ENCODE measurements at places on chromosomes 4 and X. TPM values are rescaled to one million over a fixed set of nuclear protein-coding genes. Genes with fewer than 3 reads are reported as not detected.

Gene ADH1B
- total RNA-seq: 223 TPM

DNA sequence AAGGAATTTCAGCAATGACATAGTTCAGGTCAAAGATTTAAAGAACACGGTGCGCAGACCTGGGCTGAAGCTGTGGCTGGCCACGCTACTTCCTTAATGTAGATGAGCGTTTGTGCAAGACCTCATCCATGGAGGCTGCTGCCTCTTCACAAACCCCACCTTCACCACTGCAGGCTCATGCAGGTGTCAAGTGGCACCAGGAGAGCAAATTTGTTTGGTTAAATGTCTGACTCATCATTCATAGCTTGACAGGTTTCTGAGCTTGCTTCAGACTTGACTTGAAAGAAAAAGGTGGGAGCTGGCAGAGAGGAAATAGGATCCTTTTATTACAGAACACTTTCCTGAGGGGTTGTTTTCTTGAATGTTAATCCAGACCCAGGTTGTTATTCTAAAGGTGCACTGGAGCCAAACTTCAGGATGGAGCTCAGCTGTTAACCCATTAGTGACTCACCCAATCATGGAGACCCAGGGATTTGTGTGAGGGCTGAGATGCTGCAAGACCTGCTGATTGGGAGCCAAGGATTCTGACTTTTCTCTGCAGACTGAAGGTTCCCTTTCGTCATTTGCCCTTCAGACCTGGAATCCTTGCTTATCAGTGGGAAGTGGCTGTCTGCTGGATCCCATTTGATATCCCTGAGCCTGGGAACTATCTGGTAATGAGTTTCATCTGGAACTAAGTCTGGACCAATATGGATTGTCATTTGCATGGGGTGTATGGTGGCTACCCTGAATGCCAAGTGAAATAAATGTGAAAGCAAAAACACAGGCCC, 315.3 kb downstream of the PTTG2 start:
- no peak overlapping the region for H3K27ac ChIP-seq
- DNase-seq: peak; percentile 86
- H3K4me1 ChIP-seq: no peaks in the 10 kb centered on the region
- no peaks in the 10 kb centered on the region for H3K36me3 ChIP-seq
- no peaks in the 10 kb centered on the region for H3K27me3 ChIP-seq

Gene NAT8L
- 2.7 TPM for total RNA-seq

Gene IBSP
- not detected for total RNA-seq

- H3K36me3 ChIP-seq: no peaks in the 10 kb centered on the region
- no peak for DNase-seq
- H3K4me1 ChIP-seq: no peaks in the 10 kb centered on the region
- no peak overlapping the region for H3K27ac ChIP-seq
These were observed 421 bp upstream of the PLAC1 start for GRCh38 chrX:134658760-134659023.

DNA sequence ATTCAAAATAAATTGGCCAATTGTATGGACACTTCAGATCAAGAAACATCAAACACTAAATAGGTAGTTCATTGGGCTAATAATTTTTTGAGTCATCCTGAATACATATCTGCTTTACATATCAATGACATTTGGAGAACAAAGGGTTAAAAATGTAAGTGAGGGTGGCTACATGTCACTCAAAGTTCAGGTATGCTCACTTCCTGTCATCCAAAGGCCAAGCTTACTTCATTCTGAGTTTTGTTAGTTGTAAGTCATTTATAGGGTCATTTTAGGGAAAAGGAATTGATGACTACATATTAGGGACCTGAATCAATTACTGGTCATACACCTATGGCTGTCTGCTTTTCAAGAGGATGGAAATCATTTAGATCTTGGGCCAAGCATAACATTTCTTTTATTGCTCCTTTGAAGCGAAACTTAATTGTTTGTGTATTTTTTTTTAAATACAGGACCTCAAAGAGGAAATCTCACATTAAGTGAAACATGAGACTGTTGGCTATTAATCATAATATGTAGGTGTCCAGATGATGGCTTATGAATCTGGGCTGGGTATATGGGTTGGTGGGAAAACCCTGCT, 119.2 kb upstream of the LEF1 start:
- no peak for DNase-seq
- H3K27me3 ChIP-seq: no peaks in the 10 kb centered on the region
- H3K4me3 ChIP-seq: no peak overlapping the region
- no peaks in the 10 kb centered on the region for H3K4me1 ChIP-seq

DNA sequence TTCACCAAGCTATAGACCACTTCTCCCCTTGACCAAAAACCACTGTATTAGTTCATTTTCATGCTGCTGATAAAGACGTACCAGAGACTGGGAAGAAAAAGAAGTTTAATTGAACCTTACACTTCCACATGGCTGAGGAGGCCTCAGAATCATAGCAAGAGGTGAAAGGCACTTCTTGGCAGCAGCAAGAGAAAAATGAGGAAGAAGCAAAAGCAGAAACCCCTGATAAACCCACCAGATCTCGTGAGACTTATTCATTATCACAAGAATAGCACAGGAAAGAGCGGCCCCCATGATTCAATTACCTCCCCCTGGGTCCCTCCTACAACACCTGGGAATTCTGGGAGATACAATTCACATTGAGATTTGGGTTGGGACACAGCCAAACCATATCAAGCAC, 97.8 kb downstream of the DOCK11 start:
- no peaks in the 10 kb centered on the region for H3K4me1 ChIP-seq
- DNase-seq: no peak
- H3K4me3 ChIP-seq: no peak overlapping the region
- no peak overlapping the region for H3K27ac ChIP-seq
- H3K27me3 ChIP-seq: no peaks in the 10 kb centered on the region
- H3K36me3 ChIP-seq: no peaks in the 10 kb centered on the region

DNA sequence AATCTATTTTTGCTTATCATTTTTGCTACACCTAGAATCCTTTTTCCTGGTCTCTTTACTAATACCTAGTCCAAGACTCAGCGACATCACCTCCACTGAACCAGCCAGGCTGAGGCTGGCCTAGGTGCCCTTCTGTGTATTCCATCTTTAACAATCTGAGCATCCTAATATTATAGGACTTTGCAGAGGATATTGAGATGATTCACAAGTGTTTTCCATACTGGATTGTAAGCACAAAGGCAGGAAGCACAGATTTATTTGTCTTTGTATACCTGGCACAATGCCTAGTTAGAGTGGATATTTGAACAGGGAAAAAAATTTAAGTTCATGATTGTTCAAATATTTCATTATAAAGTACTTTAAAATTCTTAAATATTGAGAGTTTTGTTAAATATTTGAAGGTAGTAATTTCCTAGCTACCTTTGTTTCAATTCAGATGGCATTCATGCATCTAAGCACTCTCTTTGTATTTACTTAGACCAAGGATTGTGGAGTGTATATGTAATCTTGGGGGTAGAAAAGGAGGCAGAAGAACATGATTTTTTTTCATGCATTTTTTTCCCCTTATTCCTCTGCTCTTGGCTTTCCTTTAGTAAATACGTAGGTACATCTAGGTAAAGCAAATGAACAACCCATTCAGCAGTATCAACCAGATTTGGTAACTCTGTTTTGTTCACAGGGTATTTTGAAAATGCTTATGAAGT, 18.4 kb downstream of the SMARCA5 start:
- no peak overlapping the region for H3K4me3 ChIP-seq
- peak; percentile 10 for DNase-seq
- peaks cover 68% of the 10 kb centered on the region for H3K36me3 ChIP-seq
- H3K4me1 ChIP-seq: no peaks in the 10 kb centered on the region
- H3K27ac ChIP-seq: no peak overlapping the region

GRCh38 chr4:113943863-113944262, 35.6 kb downstream of the ARSJ start:
- no peaks in the 10 kb centered on the region for H3K4me1 ChIP-seq
- no peaks in the 10 kb centered on the region for H3K27me3 ChIP-seq
- no peak overlapping the region for H3K4me3 ChIP-seq
- H3K27ac ChIP-seq: no peak overlapping the region

DNA sequence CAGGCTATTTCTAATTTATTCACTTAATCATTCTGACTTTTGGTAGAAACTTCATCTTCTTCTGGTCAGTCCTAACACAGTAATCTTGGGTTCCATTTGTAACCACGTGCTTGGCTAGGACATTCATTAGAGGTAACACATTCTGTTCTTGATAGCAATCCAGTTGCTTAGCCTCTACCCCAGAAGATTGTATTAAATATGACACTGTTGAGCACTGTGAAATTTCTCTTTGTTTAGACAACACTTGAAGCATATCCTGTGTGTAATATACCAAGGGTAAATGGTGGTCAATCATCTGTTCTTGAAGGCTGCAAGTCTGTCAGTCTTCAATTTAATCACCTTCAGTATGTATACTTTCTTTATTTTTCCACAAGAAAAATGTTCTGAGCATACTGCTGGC, 523.0 kb downstream of the ANKRD50 start:
- H3K36me3 ChIP-seq: no peaks in the 10 kb centered on the region
- no peak overlapping the region for H3K4me3 ChIP-seq
- H3K27ac ChIP-seq: no peak overlapping the region
- no peaks in the 10 kb centered on the region for H3K4me1 ChIP-seq
- no peak for DNase-seq

Gene MAGEH1
- total RNA-seq: 23.7 TPM

DNA sequence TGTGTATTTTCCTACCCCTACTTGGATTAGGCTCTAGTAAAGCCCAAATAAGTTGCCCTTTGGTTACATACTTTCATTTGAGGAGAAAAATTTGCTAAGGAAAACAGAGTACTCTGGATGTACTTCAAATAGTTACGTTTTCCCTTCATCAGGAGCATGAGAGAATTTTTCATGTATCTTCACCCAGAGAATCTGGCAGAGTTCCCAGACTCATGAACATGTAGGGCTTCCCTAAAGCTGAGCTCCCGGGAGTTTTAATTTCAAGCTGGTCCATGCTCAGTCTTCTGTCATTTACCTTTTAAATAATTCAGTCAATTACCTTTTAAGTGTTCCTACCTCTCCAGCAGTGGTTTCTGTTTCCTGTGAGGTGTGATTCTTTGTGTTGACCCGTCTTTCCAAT, 367.5 kb upstream of the GRID2 start:
- DNase-seq: peak; percentile 37
- no peaks in the 10 kb centered on the region for H3K27me3 ChIP-seq
- no peaks in the 10 kb centered on the region for H3K36me3 ChIP-seq
- no peaks in the 10 kb centered on the region for H3K4me1 ChIP-seq

DNA sequence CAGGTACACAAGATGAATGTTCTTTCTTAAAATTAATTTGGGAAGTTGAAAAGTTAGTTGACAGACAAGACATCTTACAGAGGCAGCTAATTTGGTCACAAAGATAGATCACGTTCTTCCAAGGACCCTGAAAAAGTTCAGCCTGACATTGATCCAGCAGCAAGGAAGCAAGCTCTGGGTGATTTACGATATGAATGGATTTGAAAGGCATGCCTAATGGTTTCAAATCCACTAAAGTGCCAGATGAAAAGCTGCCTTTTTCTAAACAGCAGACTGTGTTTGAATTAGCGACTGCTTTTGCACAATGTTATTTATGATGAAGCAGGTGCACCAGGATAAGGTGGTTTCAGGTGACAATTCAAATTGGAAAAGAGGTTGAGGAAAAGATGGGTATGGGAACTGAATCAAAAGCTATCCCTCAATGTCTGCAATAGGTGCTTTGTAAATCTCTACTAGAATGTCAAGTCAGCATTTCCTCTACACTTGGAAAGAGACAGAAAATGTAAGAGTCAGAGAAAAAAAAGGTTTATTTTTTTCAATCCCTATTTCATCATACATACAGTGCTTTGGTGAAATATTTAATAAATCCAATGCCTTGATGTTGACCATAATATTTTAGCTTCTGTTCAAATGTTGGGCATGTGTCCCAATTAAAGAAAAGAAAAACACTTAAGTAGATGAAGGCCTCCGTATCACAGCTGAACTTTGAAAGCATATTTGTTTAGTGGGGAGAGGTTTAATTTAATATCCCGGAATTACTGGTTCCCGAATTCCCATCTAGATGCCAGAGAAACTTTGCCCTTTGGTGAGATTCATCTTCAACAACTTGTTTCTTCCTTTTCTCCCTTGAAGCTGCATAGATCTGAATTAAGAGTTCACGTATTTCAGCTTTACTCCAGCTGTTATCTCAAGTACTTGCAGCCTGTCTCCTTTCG, 6.0 kb downstream of the RASGEF1B start:
- DNase-seq: no peak
- peaks cover 7% of the 10 kb centered on the region for H3K4me1 ChIP-seq
- no peak overlapping the region for H3K4me3 ChIP-seq

Measured in kidney (tissue), 22 donors.